ENCODE measurements at places on chromosomes 1 and 21.

GRCh38 chr21:30222724-30223123 lies 6.8 kb upstream of the CLDN8 start:
- no peak for DNase-seq

DNA sequence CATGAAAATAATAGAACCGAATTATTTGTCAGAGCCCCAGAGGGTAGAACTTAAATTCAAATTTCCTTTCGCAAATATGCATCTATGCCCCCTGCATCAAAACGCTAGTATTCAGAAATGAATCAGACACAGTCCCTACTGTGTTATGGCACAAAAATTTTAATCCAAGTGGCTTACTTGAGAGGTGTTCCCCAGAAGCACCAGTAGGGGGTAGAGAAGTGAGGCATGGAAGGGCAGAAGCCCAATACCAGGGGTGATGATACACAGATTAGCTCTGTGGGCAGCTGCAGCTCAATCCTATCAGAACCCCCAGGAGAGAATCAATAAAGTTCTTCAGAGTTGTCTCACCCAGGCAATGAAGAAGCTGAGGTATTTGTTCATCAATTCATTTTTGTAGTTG lies 342.2 kb downstream of the OMA1 start:
- DNase-seq, result no peak

DNA sequence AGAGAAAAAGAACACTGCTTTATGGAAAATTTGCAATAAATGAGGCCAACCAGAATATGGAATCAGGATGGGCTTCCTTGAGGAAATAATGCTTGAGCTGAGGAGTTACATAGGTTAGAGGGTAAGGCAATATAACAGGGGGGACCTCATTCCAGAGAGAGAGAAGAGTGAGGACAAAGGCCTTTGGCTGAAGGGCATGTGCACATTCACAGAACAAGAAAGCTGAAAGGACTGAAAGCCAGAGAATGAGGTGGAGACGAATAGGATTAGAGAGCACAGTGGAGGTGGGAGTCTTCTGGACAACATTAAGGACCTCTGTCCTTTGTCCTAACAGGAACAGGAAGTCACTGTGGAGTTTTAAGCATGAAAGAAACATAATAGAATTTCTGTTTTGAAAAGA lies 60.7 kb upstream of the MROH9 start:
- DNase-seq, result no peak

DNA sequence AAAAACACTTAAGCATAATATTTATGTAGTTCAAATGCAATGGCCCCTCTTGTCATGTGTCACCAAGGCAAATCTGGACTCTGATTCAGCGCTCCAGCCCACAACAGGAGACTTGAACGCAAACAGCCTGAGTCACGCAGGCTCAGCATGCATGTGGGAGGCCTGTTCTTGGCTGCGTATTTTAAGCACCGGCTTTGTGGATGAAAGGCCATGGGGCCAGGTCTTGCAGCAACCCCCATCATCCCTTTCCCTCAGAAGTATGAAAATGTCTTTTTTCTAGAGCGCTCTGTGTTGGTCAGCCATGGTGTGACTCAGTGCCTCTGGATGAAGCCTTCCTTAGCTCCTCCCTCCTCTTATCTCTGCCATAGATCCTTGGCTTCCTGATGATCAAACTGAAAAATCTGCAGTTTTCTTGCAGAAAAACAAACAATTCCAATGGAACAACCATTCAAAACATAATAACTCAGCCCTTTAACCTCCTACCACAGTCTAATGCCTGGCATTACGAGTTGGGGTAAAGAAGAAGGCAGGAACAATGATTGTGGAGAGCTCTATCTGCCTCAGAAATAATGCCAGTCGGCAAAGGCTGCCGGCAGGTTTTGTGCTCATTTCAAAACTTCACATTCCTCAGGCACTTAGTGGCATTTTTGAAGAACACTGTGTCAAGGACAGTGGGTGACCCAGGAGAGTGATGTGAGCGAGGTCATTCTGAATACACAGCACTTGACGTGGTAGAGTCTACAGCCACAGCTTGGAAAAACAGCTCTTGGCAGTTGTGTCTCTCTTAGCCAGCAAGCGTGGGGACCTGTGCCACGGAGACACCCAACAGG lies 167.5 kb downstream of the CLIC6 start:
- no peak for DNase-seq

DNA sequence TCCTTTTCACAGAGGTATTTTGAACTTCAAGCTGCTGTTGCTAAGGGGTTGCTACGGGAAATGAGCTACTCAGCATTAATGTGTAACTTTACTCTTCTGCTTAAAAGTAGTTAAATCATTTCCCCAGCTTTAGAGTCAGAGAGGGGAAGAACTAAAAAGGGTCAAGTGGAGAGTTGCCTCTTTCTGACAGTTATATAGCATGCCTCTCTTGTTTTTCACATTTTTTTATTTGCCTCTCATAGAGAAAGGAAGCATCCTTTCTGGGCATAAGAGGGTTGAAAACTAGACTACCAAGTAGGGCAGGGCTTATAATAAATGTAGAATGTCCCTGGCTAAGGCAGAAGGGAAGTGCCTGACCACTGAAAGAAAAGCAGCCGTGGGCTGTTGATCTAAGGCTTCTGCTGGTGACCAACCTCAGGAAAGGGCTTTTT lies 10.1 kb upstream of the ELAVL4 start:
- DNase-seq, result no peak

DNA sequence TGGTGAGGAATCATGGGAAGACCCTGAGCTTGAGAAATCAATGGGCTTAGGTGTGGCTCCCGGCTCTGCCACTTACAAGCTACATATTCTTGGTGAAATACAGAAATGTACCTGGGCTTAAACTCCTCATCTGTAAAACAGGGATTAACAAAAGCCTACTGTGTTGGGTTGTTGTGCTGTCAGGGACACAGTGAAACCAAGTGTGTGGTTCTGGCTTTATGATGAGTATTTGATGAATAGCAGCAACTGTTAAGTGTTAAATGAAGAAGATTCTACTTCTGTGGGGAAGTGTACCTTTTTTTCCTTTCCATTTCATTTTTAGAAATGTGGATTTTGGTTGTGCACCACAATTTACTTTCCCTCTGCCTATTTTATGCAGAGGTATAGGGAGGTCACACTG lies 41.1 kb upstream of the DUSP10 start:
- no peak for DNase-seq

DNA sequence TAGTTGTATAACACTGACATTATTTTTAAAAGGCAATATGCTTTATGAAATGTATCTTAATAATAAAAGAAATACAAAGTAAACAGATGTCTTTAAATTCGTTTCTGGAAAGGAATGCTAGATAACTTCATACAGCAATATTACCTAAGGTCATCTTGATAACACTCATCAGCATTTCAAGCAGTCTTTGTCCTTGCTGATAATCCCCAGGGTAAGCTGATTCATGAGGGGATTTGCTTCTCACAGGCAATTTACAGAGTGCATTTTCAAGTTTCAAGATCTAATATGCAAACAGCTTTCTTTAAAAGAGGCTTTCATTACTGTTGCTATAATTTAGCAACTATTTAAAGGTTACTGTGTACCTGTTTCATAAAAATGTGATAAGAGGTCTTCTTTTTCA lies 75.2 kb upstream of the NEK2 start:
- DNase-seq, result no peak

DNA sequence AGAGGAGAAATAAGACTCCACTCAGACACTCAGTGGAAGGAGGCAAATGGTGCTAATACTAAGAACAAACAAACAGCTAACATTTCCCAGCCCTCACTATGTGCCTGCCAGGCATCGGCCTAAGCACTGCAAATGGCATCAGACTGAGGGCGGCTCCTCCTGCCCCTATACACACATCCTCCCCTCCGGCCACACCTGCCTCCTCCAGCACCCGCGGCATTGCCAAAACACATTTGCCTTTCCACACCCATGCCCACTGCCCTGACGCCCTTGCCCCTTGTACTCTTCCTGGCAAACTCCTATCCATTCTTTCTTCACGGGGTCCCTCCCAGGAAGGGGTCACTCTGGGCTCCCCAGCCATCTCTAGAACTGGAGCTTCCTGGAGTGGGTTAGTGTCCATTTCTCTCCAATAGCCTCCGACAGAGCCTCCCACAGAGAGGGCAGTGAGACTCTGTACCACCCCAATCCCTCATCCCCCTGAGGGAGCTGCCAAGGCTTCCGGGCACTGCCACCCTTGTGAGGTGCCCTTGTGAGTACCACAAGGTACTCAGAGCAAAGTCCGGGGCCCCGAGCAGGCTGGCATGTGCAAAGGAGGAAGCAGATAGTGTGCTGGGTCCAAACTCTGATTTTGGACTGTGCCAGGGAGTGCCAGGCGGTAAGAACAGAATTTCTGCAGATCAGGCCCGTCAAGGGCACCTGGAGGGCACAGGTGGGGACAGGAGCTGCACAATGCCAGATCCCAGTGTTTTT lies 959 bp downstream of the AKR7A3 start:
- no peak for DNase-seq

DNA sequence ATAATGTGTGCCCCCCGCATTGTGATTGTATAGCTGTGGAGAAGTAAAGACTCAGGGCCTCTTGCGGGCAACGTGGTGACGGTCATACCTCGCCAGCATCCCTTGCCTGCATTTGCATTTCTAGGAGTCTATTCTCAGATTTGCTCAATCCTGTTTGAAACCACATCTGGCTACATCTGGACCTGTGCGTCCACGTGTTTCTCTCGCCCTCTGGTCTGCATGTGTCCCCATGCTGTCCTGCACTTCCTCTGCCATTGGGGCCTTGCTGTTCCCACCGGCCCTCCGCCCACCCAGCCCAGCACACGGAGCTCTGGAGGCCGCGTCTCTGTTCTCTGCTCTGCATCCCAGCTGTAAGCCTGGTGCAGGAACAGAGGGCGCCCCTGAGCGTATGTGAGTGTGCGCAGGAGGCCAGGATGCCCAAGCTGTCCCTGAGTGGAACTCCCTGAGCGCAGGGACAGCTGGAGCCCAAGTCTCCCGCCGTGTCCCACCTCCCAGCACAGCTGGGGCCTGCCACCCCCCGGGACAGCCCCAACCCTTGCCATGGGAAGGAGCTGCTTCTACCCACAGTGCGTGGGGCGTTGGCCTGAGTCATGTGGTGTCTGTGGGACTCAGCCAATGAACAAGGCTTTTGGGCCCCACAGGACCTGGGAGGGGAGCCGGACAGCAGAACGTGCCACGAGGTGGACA lies 1.6 kb downstream of the KRTAP10-2 start:
- DNase-seq, result no peak
